ENCODE measurements at places on chromosomes 13 and 19.

DNA sequence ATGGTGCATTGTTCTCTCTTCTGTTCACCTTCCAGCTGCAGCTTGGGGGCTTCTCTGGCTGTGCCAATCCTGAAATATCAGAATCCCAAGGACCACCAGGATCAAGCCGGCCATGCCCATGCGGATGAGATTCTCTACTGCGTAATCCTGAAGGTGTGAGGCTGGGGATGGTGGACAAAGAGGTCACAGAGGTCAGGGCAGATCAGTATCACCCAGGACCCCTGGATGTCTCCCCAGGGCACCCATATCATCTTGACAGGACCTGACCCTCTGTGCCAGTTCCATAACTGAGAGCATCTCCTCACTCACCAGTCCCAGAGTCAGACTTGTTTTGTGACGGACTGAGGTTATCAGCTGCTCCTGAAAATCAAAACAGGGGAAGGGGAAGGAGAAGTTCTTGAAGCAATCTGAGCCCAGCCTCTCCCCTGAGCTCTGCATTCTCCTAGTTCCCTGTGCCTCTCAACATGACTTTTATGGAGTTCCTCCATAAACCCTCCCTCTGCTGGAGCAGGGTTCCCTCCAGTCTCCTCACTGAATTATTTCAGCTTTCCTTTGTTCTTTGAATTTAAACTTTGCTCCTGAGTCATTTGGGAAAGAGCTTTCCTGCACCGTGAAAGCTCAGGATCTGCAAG, 5.5 kb downstream of the LILRA5 start:
- no peak for DNase-seq

DNA sequence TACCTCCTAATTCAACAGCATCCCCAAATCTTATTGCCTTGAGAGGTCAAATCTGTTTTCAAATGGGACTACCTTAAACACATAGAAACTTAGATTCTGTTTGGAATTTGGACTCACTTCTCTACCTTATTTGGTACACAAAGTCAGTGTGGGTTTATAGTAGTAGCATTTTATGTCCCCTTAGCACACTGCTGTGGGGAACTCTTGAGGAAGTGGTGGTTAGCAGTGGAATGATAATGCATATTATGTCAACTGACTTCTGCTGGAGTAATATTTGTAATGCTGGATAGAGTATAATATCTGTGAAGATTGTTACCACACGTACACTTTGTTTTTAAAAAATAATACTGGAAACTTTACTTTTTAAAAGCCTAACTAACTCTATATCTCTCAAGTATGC, 386.3 kb downstream of the NDFIP2 start:
- DNase-seq: no peak

- no peak for DNase-seq
Measured at GRCh38 chr13:107585469-107586180, 629.7 kb downstream of the LIG4 start.

GRCh38 chr19:5987077-5987818, 9.3 kb upstream of the RANBP3 start:
- peak; percentile 77 for DNase-seq

- DNase-seq: peak; percentile 89
Measured at GRCh38 chr19:32405431-32406160, at the start of gene DPY19L3. Gene DPY19L3 (plus strand): TSS chr19:32405770. CDS start chr19:32408254, 2,484 bp downstream.

GRCh38 chr13:55653497-55653896, 1487.2 kb upstream of the PRR20A start:
- DNase-seq: no peak

DNA sequence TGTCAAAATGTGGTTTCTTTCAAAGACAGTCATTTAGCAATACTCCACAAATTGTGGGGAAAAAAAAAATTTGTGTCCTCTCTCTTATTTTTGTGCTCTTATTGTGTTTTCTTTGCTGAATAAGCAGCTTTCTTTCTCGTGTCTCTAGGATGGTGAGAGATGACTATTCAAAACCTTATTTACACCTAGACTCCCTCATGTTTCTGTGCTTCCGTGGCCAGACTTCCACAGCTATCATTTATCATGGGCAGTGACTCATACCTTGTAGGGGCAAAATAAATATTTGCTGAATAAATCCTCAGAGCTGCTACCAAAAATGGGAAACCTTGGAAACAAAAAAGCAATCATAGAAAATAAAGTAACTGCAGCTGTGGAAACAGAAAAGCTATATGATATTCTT, 204.9 kb upstream of the MIR17HG start:
- DNase-seq: no peak

Measured in activated gamma-delta T cell treated with Interleukin-2 at 50 U/mL for 16 hours (primary cell).